ENCODE measurements at places on chromosomes 2 and 18.

DNA sequence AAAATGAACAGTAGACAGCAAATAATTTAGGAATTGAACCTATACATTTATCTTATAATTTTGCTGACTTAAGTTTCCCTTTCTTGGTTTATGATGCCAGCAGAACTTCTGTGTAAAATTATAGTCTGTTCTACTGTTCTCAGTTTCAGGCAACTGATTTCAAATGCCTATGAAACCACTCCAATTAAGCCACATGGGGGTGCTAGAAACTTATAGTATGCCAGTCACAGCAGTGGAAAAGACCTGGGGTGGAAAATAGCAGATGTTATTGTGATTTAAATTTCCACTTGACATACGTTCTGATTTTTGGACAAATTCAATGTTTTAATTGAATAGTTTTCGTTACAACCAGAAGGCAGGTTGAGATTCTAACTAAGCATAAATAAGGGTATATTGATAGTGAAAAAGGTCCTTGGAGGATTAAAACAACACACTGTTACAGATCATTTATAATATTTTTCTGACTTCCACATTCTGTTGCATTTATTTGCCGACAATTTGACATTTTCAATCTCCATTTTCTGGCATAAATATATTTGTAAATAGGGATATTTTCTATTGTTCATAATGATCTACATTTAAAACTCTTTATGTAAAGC is 61.4 kb downstream of the CPS1 start:
- DNase-seq, result peak; percentile 35

DNA sequence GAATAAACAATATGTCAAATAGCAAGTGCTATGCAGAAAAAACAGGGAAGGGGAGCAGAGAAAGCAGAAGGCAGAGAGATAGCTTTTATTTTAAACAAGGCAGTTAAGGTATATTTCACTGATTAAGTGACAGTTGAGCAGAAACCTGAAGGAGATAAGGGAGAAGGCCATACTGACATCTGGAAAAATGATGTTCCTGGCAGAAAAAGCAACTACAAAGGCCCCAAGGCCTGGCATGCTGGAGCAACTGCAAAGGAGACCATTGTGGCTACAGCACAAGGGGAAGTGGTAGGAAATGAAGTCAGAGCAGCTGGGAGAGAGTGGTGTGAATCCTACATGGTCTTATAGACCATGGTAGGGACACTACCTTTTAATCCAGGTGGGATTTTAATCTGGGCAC is 8.9 kb upstream of the PCBP1 start:
- no peak for DNase-seq

DNA sequence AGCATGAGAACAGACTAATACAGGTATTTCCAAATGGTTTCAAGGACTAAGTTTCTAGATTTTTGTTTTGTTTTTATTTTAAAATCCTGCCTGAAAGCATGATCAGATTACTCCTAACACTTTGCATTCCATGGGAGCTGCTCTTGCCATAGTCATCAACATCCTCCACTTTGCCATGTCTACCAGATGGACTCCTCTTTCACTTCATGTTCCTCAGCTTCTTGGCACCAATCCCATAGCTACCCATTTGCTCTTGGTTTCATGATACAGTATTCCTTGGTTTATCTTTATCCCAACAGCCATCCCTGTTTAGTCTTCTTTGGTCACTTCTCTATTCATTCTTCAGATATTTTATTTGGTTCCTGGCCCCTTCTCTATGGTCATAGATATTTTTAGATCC is 154.2 kb upstream of the CCDC195 start:
- no peak for DNase-seq

DNA sequence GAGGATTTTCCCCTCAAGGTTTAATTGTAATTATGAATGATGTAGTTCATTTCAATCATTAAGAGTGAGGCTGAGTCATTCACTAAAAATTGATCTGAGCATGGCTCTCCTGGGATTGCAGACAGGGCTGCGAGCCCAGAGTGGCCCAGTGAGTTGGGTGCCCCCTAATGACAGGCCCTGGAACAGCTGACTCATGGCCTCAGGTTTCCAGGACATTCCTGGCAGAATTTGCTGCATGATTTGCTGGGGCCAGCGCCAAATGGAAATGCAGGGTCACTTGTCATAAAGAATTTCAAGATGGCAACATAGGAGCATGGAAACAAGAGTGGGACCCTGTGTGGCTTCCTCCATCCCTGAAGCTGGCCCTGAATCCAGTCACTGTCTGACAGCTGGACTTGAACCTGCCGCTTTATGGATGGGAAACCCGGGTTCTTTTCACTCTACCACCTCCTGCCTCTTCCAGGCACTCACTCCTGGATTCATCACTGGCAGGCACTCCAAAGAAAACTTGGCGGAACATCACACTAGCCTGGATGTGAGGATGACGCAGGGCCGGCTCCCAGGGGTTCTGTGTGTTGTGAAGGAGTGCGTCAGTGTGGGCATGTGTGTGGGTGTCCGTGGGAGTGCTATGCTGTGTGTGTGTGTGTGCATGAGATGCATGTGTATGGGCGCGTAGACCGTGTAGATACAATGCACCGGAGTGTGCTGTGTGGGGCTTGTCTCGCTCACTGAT is 15.2 kb downstream of the OTOF start:
- DNase-seq, result peak; percentile 15

- no peak for DNase-seq
Measured at GRCh38 chr2:26633993-26634595, 7.1 kb downstream of the CIB4 start.

- DNase-seq, result no peak
Measured at GRCh38 chr2:126913329-126913728, 14.6 kb downstream of the TEX51 start.

- DNase-seq, result no peak
Measured at GRCh38 chr2:196449083-196449482, 190.4 kb upstream of the CCDC150 start.

- DNase-seq, result no peak
Measured at GRCh38 chr2:179655627-179656026, 205.8 kb downstream of the ZNF385B start.

DNA sequence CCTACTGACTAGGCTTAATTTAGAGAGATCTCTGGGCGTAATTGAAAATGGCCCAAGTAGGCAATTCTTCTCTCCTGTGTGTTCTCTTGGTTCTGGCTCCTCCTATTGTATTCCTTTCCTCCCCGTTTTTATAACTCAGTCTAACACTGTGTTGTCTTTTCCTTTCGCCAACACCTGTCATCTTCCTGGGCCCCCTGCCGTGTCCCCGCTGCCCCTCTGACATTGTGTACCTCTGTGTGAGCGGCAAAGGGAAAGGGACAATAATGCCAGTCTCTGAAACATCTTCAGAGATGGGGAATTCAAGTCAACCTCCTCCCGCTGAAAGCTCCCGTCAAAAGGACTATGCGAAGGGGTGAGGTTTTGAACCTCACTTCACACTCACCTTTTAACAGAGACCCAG is 210.9 kb downstream of the GBX2 start:
- no peak for DNase-seq

DNA sequence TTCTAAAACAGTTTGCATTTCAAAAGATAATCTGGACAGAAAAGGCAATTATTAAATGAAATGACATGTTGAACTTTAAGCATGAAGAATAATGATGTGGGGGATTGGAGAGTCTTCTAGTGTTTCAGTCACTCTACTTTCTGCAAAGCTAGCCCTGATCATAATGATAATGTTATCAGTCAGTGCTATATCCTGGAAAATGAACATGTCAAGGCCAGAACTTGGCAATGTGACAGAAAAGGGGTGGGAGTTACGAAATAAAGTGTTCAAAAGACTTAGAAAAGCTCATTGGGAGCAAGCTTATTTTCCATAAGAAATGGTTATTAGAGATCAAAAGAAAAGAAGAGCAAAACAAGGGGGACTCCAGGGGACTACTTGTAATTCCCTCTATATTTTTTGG is 288.5 kb upstream of the SLC8A1 start:
- DNase-seq, result no peak

GRCh38 chr2:12046641-12047040 is 300.2 kb downstream of the LPIN1 start:
- DNase-seq, result no peak

DNA sequence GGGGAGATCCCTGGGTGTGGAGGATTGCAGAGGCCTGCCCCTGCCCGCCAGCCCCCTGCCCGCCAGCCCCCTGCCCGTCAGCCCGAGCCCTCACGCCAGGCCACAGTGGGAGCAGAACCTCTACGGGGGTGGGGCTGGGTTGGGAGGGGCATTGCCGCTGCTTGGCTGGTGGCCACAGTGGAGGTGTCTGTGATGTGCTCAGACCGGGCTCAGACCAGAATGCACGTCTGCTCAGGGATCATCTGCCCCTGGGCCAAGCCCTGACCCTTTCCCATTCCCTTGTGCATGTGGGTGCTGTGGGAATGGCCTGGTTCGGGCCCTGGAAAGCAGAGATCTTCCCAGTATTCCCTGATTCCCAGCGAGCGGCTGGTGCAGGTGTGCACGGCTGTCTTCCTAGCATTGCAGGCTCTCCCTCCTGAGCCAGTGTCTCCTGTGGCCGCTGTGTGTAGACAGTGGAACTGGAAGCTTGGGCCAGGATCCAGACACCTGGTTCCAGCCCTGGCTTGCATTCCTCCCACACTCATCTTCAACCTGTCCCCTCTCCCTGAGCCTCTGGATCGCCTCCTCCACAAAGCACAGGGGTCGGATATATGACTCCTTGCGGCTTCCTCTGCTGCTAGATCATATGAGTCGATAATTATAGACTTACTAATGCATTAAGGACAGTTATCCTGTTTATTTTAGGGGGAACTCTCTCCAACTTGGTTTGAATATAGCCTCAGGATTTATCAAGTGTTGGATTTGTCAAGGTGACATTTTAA is 161.6 kb downstream of the LDLRAD4 start:
- no peak for DNase-seq

DNA sequence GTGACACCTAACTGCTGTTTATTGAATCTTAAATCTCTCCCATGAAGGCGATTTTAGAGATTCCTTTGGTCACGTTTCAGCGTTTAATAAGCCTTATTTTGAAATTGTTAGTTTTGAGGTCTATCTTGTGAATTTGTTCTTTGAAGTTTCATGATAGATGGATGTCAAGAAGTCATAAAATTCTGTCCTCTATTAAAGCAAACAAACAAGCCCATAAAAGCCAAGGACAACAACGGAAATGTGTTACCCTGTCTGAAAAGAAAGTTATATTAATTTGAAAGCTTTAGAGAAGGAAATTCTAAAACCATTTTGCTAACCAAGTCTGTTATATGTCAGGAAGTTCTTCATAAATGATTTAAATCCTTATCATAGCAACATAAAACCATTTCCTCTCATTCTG is 7.0 kb upstream of the CAVIN2 start:
- no peak for DNase-seq

- no peak for DNase-seq
Measured at GRCh38 chr2:239679755-239680154, 278.9 kb upstream of the HDAC4 start.

- DNase-seq, result no peak
Measured at GRCh38 chr2:167196461-167197252, 308.4 kb downstream of the XIRP2 start.

DNA sequence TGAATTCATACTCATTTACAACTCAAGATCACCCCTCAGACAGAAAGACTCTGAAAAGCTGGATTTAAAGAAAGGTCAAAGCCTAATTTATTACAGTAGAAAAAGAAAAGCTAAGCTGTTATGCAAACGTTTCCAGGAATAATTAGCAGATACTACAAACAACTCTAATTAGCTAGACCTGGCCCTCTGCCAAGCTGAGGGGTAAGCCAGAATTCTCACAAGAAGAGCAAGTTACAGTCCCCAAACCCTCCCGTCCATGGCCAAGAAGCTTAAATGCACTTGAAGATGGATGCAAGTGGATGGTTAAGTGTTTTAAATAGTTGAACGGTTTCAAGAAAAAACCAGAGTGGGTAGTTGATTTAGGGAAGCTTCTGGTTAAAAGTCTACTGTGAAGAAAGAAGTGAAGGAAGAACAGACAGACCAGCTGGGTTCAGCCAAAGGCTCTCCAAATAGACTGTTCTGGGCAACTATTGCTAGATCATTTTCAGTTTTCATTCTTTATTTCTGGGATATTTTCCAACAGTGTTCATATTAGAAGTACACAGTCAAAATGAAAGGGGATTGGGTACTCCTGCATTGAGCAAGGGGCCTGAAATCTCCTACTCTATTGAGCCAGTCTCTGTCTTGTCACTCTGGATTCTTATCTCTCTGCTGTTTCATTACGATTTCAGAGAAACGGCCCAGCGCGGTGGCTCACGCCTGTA is 4.8 kb downstream of the LMAN2L start:
- DNase-seq, result peak; percentile 23

DNA sequence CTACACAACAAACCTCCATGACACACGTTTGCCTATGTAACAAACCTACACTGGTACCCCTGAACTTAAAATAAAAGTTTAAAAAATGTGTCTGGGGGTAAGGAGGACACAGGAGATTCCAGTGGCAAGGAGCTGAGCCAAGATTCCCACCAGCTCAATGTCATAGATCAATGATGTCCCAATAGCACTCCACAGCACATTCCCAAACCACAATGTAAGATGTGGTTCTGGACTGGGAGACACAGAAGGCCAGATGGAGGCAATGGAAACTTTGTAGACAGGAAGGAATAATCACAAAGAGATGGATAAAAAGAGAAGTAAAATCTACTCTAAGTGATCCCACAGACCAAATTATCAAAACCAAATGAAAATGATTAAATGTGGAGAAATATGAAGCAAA is 312.4 kb upstream of the SOX11 start:
- no peak for DNase-seq

DNA sequence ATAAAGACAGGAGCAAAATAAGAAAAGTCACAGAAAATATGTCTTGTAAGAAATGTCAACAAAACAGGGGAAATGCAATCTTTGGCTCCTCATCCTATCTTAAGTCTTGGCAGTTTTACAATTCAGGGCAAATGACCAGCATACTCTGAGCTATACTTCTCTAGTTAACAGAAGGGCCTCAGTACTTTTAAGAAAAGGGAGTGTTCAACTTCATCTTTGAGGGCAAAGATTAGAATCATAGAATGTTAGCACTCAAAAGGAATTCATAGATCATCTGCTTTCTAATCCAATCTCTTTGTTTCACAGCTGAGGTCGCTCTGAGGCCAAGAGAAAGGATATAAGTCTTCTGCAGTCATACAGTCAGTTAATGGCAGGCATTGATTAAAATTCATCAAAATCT is 174.0 kb upstream of the NT5C1B start:
- no peak for DNase-seq

GRCh38 chr2:170816504-170817092 is at the start of gene GAD1:
GAD1 (plus strand) TSS chr2:170816887; CDS start chr2:170818592, 1,705 bp downstream.
- DNase-seq, result peak; percentile 85

GRCh38 chr2:179837408-179837807 is 24.0 kb downstream of the ZNF385B start:
- no peak for DNase-seq

Measured in activated CD4-positive, alpha-beta T cell treated with anti-CD3 and anti-CD28 coated beads, Interleukin-2, Interleukin-6, amounts not matched to agents 100 ng/mL and 50 ng/mL, durations not matched to agents 16 hours and 8 hours (primary cell).